ENCODE measurements at places on chromosomes 2 and 18.
A peak's percentile ranks its signal among the peaks of the same experiment; 100 is the strongest.

GRCh38 chr2:212424082-212424481 lies 114.5 kb downstream of the ERBB4 start:
- no peak for DNase-seq

GRCh38 chr2:54317973-54318372 lies 61.9 kb upstream of the TSPYL6 start:
- no peak for DNase-seq

DNA sequence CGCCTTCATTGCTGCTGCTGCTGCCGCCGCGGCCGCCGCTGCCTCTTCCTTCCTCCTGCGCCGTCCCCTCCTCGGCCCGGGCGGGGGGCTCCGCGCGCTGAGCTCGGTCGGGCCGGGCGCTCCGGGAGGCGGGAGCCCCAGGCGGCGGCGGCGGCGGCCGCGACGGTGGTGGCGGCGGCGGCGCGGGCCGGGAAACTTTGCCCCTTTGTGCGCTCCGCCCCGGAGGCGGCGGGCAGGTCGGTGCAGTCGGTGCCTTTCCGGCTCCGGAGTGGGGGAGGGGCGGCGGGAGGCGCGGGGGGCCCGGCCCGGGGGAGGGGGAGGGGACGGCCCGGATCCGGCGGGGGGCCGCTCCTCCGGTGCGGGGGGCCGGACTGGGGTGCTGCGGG lies 205 bp downstream of the TET3 start:
- DNase-seq, result no peak

- DNase-seq, result no peak
These were observed 325.4 kb downstream of the ERBB4 start for GRCh38 chr2:212213191-212213590.

DNA sequence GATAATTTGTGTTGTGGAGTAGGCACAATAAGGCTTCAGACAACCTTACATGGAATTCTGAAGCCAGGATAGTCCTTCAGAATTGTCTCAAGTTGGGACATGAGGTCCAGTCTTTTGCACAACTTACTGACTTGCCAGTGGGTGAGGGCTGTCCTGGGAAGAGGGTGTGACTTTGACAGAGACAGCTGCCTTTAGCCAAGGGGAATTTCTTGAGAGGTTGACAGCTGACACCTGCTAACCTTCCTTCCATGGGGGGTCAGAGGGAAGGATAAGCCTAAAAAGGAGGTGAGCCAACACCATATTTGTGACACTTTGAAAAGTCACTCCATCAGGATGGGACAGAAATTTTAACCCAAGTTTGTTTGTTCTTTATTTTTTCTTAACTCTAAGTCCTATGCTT lies 907.8 kb upstream of the CRIM1 start:
- no peak for DNase-seq

DNA sequence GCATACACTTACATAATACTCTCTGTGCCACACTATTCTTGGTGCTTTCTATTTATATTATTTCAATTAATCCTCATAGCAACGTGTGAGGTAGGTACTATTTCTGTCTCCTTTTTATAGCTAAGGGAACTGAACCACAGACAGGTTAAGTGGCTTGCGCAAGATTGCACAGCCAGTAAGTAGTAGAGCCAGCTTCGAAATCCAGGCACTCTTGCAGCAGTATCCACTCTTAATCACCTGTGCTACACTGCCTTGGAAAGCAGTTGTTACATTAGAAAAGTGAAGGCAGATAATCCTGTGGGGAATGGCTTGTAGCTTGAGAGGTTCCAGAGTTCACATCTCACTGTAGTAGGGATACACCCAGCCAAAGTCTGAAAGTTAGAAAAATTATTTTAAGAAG lies 198.3 kb downstream of the LDLRAD4 start:
- DNase-seq, result no peak

- DNase-seq, result no peak
These were observed 22.7 kb downstream of the ICOS start for GRCh38 chr2:203959265-203959664.

DNA sequence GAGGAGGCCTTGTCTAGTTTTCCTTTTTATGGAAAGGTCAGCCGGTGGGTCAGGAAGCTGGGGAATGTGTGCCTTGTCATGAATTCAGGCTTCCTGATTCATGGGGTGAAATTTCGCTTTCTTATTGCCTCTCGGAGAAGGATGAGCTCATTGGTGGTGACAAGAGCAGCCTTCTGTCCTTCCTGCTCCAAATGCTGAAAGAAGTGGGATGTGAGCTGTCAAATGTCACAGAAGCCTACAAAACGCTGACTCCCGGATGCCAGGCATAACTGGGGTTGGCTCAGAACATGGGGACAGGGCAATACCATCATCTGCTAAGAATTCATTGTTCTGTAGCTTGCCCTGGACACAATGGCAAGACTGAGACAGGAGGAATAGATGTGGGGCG lies 55.8 kb upstream of the FAM136A start:
- peak; percentile 4 for DNase-seq

DNA sequence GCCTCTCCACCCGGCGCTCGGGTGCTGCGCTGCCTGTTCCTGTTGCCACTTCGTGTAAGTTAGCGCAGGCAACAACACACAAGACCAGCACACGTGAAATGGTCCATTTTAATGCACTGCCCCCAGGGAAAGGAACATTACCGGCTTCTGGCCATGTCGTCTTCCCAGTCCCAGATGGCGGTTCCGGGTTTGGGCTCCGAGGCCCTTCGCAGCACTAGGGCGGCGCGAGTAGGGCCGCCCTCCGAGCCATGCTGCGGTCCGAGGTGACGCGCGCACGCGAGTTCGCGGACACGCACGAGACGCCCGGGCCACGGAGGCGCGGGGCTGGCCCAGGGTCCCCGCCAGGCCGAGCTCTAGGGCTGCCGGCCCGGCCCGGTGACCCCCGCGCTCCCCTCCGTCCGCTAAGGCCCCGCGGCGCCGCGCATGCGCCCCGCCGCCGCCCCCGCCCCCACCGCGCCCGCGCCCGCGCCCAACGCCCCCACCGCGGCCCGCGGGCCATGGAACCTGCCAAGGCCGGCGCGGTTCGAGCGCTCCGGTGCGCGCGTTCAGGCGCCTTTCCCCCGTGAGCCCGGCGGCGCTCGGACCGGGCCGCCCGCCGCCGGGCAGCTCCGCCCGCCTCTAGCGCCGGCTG lies 367 bp upstream of the ZNF236 start:
- DNase-seq, result peak; percentile 61

DNA sequence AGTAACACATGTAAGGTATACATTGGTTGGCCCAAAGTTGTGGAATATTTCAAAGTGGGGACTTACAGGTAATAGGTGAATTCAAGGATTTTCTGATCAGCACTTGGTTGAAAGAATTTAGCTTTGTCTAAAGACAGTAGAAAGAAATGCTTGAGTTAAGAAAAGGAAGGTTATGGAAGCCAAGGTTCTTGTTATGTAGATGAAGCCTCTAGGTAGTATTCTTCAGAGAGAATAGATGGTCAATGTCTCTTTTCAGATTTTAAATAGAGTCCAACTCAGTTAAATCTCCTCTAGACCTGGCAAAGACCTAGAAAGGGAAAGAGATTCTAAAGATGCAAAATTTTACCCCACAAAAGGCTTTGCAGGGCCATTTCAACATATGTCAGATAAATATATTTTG lies 157.4 kb downstream of the ANKRD30B start:
- no peak for DNase-seq

- DNase-seq, result no peak
These were observed 634.3 kb upstream of the SOX11 start for GRCh38 chr2:5057891-5058351.

DNA sequence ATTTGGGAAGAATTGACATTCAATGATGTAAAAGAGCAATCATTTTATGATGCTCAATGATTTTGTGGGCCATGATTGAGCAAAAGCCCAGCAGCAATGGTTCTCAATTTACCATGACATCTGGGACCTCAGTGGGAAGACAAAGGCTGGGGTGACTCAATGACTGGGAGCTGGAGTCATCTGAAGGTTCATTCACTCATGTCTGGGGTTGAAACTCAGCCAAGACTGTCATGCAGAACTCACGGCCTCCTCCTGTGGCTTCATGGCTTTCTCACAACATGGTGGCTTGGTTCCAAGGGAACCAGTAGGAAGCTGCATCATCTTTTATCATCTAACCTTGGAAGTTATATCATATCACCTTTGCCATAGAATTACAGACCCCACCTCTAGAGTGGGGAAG lies 45.1 kb upstream of the CD226 start:
- no peak for DNase-seq

DNA sequence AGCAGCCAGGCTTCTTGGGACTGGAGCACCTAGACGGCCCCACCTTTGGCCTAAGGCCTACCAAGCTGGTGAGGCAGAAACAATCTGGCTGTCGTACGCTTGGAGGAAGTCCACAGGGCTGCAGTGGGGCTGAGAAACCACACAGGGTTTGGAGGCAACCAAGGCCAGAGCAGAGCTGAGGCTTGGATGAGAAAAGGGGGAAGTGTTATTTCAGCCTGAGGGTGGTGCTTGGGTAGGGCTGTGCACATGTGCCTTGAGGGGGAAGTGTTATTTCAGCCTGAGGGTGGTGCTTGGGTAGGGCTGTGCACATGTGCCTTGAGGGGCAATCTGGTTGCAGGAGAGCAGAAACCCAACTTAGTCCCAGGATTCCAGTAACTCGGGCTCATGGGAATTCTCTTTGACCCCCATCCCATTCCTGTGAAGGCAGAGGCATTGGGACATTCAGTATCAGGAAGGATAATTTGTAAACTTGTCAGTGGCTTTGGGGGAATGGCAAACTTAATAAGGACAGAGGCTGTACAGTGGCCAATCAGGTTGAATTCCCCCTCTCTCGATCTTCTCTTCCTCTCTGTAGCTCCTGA lies 971 bp upstream of the FBXO41 start:
- DNase-seq, result no peak

- peak; percentile 84 for DNase-seq
These were observed 70.2 kb upstream of the ITM2C start for GRCh38 chr2:230794497-230794896.

GRCh38 chr18:37222354-37222998 lies 343.1 kb downstream of the CELF4 start:
- no peak for DNase-seq

GRCh38 chr2:113183703-113184102 lies 9.9 kb downstream of the PSD4 start:
- DNase-seq, result no peak

DNA sequence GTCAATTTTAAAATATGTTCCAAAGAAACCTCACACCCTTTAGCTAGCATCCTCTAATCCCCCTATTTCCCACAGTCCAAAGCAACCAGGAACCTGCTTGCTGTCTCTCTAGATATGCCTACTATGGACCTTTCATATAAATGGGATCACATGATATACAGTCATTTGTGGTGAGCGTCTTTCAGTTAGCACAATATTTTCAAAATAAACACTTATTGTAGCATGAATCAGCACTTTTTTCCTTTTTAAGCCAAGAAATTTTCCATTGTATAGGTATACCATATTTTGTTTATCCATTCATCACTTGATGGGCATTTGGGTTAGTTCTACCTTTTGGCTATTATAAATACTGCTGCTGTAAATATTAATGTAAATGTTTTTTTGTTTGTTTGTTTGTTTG lies 223.0 kb upstream of the DOK6 start:
- DNase-seq, result no peak

GRCh38 chr2:139805441-139805840 lies 1025.3 kb upstream of the NXPH2 start:
- no peak for DNase-seq

GRCh38 chr18:13501891-13502290 lies 224.5 kb downstream of the FAM210A start:
- DNase-seq, result no peak

DNA sequence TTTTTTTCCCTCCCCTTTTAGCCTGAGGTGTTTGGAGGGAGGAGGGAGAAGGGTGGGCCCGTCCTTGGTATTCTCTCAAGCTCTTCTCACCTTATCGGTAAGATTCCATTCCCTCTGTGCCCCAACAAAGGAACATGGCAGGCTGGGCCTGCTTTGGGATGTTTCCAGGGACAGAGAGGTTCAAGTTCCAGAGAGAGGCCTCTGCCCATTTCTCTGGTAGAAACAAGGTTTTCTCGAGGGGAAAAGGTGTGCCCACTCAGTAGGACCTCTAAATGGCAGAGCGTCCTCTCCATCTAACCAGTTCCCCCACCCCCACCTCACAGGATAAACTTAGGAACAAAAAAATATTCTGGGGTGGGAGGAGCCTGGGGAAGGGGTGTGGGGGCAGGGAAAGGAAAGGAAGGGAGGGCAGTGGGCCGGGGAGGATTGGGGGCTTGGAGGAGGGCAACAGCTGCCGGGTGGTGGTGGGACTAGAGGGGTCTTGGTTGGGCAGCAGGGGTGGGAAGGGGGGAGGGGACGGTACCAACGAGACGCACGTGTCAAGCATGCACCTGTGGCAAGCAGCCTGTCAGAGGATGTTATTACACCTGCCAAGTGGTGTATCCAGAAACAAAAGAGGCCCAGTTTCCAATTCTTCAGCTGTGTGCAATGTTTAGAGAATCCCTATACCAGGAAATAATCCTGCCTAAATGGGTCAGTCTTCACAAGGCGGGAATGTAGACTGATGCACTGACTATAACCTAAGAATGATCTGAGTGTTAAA lies 2.1 kb downstream of the PCBP1 start:
- DNase-seq, result peak; percentile 36

DNA sequence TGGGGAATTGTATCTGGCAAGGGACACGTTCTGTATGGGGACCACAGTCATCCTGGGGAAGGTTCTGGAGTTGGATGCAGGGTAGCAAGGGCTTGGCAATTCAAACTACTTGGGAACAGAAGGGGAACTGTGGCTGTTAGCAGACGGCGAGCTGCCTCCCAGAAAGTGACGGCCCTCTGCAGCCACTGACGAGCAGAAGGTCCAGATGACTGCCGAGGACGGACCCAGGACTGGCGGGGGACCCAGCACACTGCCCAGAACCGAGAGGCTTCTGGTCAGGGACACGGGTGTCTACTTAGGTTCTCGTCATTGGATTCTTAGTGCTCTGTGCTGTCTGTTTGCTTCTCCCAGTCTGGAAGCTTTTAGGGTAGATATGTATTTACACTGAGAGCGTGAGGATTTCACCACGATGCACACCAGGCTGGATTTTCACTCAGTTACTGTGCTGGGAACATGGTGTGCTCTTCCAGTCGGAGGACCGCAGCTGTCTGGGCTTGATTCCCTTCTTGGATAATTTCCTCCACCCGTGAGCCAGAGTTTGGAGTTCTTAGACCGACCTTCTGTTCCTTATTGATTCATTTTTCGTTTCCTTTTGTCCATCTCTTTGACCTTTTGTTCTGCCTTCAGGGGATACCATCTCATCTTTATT lies 13.4 kb downstream of the GPR35 start:
- no peak for DNase-seq

GRCh38 chr2:217826520-217826919 lies 176.3 kb downstream of the TNS1 start:
- DNase-seq, result no peak

GRCh38 chr2:74048843-74049519 lies 64.3 kb downstream of the TET3 start:
- no peak for DNase-seq

Data from mesenchymal stem cell (in vitro differentiated cells and primary cell).